ENCODE measurements at places on chromosomes 11 and 22. TPM values are rescaled to one million over a fixed set of nuclear protein-coding genes. Genes with fewer than 3 reads are reported as not detected.

MPZL3 gene
- total RNA-seq: 5.8 TPM

DNA sequence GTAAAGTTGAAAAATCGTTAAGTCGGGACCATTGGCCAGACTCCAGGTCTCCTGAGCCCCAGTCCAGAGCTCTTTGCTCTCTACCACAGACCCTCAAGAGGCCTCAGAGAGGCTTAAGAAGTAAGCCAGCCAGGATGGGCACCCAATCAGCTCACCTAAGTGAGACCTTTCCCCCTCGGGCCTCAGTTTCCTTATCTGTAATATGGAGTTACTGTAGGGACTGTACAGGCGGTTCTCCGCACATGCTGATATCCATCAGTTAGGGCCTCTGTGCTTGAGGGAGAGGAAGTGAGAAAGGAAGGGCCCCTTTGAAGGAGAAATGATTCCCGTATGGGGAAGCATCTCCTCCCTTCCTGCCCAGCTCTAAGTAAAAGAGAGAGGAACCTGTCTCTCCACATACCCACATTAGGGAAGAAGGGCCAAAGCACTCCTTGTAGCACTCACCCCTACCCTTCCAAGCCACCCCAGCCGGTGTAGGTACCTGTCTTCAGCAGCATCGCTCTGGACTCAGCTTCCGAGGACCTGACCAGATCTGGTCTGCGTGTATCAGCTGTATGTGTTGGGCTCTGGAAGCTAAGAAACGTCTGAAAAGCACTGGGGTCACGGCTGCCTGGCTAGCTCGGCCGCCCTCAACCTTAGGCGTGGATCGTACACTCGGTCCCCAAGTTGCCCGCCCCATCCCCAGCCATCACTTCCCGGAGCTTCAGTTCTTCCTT is 653 bp downstream of the NAGA start:
- DNase-seq: no peak

DNA sequence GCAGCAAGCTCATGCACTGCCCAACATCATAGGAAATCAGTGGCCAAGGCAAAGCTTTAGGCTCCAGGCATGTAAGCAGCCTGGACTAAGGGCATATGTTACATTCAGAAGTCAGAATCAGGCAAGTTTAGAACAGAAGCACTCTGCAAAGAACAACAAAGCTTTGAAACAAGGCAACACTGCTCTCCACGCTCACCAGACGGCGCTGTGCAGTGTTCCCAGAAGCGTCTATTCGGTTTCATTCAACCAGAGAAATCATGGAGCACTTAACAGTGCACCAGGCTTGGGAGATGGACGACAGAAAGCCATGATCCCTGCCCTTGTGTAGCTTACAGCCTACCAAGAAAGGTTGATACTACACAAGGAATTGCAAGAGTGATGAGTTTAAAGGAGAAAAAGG is 555.8 kb downstream of the BUD13 start:
- DNase-seq: peak; percentile 84

MLC1 gene
- 76.9 TPM for total RNA-seq
